NCI-H2029 (cell line): ENCODE measurements at places on chromosomes 12 and 14.

GRCh38 chr14:75279153-75279762 is 630 bp downstream of the FOS start:
- no peak for DNase-seq

- DNase-seq, result no peak
Measured at GRCh38 chr12:47033789-47034555, 45.4 kb upstream of the PCED1B start.

- DNase-seq, result no peak
Measured at GRCh38 chr14:92633724-92634123, 114.7 kb downstream of the LGMN start.

- DNase-seq, result peak; percentile 4
Measured at GRCh38 chr12:110937104-110937641, 16.8 kb upstream of the MYL2 start.

DNA sequence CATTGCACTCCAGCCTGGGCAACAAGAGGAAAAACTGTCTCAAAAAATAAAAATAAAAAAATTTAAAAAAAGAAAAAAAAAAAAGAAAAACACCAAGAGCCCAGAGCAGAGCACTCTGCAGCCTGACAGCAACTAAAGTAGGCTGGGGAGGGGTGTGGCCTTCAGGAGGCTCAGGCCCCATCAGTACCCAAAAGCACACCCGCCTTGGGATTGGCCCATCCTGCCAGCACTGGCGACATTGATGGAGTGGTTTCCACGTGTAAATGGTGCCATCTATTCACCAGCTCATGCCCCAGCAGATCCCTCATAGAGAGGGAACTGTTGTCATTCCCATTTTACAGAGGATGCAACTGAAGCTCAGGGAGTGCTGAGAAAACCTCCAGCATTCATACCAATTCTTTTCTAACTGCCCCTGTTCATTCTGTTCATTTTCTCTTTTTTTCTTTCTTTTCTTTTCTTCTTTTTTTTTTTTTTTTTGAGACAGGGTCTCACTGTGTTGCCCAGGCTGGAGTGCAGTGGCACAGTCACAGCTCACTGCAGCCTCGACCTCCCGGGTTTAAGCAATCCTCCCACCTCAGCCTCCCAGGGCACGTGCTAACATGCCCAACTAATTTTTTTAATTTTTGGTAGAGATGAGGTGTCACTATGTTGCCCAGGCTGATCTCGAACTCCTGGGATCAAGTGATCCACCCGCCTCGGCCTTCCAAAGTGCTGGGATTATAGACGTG is 89.3 kb downstream of the IRF2BPL start:
- no peak for DNase-seq

GRCh38 chr12:77591959-77592743 is 238.5 kb upstream of the NAV3 start:
- DNase-seq, result no peak

- DNase-seq, result no peak
Measured at GRCh38 chr14:100495917-100496316, 91.3 kb downstream of the BEGAIN start.

DNA sequence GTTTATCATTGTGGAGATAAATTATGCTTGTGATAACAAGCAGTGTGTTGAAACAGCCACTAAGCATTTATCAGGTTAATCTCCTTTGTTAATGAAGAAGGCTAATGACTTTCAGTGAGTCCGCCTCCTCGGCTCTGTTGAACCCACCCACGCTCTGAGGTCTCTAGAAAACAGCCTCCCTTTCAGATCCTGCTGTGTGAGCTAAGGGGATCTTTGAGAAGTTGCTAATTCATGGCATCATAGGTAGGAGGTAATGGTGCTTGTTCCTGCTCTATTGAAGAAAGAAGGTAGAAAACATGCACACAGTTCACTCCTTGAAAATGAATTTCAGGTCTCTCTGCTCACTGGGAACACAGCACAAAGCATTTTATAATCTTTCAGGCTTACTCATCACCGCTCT is 483.9 kb downstream of the AACS start:
- no peak for DNase-seq

GRCh38 chr12:123055281-123055766 is 74.8 kb downstream of the ARL6IP4 start:
- DNase-seq, result no peak

GRCh38 chr14:44863271-44863670 is 98.5 kb downstream of the KLHL28 start:
- no peak for DNase-seq

GRCh38 chr14:55404173-55404854 is 7.3 kb downstream of the ATG14 start:
- DNase-seq, result no peak

DNA sequence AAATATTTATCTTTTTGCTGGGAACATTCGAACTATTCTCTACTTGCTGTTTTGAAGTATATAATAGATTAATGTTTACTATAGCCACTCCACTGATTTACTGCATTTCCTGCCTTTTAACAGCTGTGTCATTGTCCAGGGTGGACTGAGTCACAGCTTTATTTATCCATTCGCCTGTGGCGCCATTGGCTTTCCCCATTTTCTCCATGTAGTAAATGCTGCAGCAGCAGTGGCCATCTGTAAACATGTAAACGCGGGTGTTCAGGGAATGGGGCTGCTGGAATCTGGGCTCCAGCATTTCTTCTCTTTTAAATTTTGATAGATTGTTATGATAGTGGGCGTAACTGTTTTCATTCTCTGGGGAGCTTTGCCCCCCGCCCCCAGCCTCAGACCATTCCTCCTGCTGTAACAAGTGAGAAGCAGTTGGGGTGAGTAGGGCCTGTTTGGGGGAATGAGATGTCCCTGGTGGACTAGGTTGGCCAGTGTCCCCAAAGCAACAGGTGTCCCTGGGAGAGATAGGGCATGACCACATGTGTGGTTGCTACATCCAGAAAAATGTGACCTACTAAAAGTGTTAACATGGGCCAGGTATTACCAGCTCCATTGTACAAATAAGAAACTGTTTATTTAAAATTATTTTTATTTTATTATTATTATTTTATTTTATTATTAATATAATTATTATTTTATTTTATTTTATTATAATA is 32.9 kb downstream of the RIN3 start:
- DNase-seq, result peak; percentile 6

GRCh38 chr12:40313928-40314327 is 89.1 kb downstream of the LRRK2 start:
- no peak for DNase-seq

DNA sequence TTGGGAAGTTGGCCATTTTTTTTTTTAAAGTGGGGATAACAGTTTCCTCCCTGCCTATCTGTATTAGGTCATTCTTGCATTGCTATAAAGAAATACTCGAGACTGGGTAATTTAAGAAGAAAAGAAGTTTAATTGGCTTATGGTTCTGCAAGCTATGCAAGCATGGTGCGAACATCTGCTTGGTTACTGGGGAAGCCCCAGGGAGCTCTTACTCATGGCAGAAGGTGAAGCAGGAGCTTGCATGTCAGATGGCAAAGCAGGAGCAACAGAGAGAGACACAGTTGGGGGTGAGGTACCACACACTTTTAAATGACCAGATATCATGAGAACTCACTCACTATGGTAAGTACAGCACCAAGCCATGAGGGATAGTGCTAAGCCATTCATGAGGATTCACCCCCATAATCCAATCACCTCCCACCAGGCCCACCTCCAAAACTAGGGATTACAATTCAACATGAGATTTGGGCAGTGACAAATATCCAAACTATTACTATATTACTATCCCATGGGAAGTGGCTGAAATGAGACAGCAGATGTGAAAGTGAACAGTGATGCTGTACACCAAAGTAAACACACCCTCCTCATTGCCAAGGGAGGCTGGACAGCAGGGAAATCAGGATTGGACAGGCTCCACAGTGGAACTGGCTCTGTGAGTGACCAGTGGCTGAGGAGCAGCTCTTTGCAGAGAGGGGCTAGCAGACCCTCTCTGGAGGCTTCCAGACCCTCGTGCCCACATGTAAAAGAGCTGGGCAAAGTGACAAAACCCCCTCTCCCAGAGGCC is 40.5 kb downstream of the CRACR2A start:
- no peak for DNase-seq
